Stimulated activated CD4-positive, alpha-beta T cell treated with anti-CD3 and anti-CD28 coated beads, Interleukin-1b, Interleukin-23, amount 100 ng/mL, for 1 hour (primary cell): ENCODE measurements at places on chromosomes 6 and 20.

DNA sequence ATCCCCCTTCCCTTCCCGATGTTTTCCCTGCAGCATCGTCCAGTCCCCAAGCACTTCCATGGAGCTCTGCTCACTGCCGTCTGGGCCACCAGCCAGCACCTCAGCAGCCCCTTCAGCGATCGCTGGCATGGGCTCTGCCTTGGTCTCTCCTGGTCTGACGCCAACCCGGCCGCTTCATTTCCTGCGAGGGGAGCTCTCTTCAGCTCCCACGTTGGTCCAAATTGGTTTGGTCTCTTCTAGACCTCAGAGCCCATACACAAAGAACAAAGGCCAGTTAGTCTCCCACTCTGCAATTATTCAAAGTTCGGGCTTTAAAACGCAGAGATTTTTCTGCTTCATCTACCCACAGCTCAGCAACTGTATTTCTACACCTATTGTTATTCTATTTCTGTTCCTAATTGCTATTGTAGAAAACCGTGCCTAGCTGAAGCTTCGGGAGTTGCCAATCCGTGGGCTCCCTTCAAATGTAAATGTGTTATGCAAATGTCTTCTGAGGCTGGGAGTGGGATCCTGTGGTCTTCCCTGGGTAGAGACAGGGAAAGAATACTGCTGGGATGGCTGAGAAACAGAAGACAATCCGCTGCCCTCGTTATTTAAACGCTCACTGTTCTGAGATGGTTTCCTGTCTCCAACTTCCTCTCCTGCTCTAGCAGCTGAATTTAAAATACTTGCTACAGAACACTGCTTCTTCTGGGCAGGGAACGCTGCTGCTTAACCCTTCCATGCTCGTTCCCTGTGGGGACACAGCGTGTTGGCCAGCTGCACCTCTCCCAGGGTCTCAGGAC is 154.2 kb upstream of the QKI start:
- no peak for DNase-seq

DNA sequence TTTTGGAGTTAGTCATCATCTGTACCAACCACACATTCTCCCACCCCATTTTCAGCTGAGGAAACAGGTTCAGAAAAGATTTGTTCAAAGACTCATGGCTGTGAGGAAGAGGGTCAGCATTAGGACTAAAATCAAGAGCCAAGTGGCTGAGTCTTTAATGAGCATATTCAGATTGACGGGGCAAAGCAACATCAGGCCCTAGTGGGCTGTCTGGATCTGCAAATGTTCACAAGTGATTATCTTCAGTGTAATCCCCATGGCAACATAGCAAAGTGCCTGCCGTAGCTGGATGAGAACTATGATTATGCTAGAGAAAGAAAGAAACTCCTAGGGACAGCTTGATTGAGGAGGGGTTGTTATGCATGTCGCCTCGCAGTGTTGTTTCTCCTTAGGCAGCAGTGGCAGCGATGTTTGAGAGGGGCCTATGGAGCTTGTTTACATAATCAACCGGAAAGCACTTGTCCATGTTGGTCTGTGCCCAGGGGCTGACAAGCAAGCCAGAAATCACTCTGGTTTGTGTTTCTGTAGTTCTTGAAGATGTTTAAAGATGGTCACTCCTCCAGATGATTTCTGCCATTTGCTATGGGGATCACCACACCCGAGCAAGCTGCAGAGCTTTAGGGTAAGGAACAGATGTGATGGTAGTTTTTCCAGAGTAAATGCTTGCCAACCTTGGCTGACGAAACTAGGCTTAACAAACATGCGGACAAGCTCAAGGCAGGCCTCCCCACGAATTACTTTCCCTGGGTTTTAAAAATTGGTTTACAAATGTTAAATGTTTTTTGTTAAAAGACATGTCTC is 124.3 kb upstream of the MLIP start:
- no peak for DNase-seq

DNA sequence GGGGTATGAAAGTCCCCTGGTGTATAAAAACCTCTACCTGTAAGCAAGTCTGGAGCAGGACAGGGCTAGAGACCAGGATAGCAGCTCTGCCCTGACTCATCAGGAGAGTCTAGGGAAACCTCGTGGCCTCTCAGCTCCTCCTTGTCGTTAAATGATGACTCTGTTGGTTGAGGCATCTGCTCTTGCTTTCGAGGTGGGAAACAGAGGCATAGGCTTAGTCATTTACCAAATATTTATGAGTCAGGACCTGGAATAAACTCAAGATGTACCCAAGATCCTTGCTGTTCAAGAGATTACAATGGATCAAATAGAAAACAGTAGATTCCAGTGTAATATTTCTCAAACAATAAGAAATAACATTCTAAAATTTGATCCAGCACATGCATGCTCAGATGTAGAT is 5.5 kb downstream of the MANBAL start:
- DNase-seq: no peak

DNA sequence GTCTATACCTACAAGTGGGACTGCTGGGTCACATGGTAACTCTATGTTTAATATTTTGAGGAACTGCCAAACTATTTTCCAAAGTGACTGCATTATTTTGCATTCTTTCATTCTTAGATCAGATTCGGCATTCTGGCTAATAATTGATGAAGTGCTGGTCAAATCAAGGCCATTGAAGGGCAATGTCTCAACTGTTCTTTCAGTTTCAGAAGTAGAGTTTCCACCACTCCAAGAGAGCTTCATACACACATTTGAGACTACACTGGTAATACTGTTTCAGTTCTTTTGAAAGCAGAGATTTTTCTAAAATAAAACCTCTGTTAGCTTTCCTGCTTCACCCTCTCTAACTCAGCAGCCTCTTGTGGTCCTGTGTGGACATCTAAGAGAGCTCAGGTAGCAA is 154.5 kb downstream of the CFAP61 start:
- no peak for DNase-seq

GRCh38 chr20:50664254-50664653 is 27.1 kb downstream of the RIPOR3 start:
- no peak for DNase-seq

- no peak for DNase-seq
These were observed 51.1 kb downstream of the STAU1 start for GRCh38 chr20:49136817-49137571.

- DNase-seq: no peak
These were observed 51.6 kb downstream of the CYP24A1 start for GRCh38 chr20:54122189-54122588.

DNA sequence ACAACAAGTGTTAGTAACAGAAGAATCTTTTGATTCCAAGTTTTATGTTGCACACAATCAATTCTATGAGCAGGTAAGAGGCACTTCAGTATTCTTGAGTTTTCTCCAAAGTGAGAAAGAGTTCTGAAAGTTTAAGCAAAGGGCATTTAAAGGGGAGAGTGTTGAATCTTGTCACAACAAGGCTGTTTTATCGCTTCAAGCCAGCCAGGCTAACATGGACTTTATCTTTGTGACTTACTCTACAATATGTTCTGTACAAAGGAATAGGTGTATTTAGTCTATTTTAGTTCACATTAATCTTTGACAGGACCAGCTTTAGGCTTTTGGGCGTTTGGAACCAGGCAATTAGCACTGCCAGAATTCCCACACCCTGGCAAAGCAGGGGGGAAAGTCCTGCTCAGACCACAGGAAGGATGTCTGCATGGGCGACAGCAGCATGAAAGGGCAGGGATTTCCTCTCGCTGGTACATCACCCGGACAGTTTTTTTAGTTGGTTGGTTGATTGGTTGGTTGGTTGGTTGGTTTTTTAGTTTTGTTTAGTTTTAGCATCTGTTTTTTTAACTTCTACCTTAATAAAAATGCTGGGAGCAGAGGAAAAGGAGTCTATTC is 395.4 kb upstream of the SOX4 start:
- no peak for DNase-seq

GRCh38 chr6:107870381-107870780 is 46.3 kb upstream of the SCML4 start:
- DNase-seq: no peak

DNA sequence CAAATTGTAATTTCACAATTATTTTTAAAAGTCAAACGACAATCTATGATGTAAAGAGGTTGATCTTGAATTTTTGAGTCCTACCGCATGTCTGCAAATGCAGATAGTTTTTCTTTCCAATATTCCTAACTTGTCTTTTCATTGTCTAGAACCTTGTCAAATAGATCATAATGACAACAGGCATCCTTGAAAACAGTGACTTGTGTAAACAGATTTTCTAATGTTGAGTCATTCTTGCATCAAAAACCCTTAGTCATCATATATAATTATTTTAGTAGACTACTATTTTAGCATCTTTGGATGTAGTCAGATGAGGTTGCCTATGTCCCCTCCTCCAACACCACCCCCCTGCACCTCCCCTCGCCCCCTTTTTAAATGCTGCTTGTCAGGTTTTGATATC is 43.8 kb downstream of the BMP6 start:
- no peak for DNase-seq

GRCh38 chr20:32966881-32967781 is 37.1 kb downstream of the SUN5 start:
- DNase-seq: no peak

GRCh38 chr6:116434056-116434725 is 27.0 kb upstream of the CALHM6 start:
- DNase-seq: no peak

DNA sequence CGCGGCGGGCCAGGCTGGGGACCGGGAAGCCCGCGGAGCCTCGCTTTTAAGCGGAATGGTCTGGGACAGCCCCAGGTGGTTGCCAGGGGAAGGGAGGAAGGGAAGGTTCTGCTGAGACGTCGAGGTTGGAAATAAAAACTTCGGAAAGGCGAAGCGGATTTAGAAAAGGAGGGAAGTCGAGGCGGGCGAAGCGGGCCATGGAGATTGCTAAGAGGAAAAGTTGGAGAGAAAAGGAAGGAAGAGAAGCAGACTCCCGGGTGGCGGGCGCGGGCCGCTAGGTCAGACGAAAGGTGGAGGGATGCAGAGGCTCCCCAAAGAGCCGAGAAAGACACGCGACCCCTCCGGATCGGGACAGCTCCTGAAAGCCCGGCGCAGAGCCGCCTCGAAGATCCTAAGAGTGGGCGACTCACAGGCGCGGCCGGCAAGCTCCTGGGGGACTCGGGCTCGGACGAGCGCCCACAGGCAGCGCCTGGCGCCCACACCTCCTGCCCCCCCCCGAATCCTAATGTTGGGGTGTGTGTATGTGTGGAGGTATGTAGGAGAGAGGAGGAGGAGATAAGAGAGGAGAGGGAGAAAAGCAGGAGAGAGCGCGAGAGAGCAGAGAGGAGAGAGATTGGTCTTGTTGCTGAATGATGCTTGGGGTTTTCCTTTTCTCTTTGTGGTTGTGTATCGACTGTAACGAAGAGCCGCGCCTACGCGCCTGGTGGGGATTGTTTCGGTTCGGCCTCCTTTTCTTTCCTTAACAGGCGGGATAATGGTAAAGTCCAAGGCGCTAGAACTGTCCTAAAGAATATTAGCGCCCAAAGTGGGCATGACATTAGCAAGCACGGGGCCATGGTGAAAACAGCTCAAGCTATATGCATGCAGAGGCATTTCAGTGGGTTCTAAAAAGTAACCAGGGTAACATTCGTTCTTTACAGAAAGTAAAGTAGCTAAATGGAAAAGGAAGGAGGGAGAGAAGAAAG is 1.5 kb downstream of the TFAP2B start:
- DNase-seq: no peak

- no peak for DNase-seq
These were observed 7.4 kb upstream of the SIRPB1 start for GRCh38 chr20:1627200-1627550.

DNA sequence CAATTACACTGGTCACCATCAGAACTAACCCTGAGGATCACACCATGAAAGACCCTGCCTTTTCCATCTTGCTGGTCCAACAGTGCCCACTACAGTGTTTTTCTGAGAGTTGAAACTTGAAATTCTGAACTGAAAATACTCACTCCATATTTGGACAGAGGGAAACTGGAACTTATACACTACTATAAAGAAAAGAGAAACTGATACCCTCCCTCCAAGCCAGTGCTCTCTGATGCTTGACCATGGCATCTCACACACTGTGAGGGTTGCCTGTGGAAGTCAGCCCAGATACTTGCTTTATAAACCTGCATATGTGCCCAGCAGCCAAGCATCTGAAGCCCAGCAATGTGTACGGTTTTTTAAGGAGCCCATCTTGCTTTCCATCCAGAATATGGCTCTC is 108.7 kb downstream of the FOXA2 start:
- no peak for DNase-seq

GRCh38 chr6:31154436-31154835 is 3.2 kb downstream of the CCHCR1 start:
- no peak for DNase-seq

GRCh38 chr6:10837995-10838793 is at the start of gene MAK:
MAK (minus strand) TSS chr6:10838539; CDS start chr6:10830648, 7,891 bp downstream.
- DNase-seq: peak; percentile 63

GRCh38 chr6:33277663-33278391 is 904 bp downstream of the B3GALT4 start:
- DNase-seq: no peak

DNA sequence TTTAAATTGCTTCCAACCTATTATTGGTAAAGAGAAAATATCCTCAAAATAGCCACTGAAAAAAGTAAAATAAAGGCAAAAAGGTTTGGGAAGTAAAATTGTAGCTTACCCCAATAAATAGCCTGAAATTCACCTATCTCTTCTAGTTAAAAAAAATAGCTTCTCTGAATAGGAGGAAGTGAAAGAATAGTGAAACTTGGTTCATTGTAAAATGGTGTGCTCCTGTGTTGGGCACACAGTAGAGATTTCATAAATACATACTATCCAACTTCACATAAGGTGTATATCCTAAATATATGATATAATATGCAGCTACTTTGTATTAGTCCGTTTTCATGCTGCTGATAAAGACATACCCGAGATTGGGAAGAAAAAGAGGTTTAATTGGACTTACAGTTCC is 45.3 kb downstream of the CDK19 start:
- no peak for DNase-seq

DNA sequence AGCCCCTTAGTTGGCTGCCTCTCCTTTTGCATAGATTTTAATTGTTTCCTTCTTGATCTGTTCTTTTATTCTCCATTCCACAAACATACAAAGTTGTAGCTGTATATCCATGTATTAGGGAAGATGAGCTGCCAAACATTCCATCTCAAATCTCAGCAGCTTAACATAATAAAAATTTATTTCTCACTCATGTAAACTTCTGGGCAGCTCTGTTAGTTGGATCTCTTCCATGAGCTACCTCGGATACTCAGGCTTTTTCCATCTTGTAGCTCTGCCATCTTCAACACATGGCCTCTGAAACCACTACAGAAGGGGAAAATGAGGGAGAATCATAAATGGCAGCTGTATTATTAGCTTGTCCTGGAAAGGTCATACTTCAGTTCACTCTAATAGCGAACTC is 149.4 kb upstream of the BMP2 start:
- DNase-seq: no peak

DNA sequence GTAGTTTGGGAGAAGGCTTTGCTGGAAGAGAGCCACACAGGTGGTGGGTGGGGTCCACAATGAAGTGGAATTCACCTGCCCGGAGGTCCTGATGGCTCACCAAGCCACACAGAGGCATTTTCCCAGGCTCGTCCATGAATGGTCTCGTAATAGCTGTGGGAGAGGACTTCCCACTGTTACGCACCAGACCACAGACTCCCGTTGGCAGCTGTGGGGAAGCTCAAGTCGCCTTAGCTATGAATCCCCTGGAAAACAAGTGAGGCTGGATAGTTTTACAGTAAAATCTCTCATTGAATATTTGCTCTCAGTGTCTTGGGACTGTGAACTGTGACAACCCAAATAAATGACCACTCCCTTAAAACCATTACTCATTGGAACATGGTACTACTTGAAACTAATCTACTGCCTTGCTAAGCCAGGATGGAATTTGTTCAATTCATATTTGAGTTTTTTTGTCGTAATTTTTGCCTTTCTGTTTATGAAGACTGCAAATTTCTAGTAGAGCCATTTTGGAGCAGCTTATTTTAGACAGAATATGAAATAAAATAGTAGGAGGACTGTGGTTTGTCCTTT is 79.4 kb downstream of the JAG1 start:
- DNase-seq: no peak

GRCh38 chr6:44166591-44167184 is 8.1 kb downstream of the CAPN11 start:
- DNase-seq: no peak
